ENCODE measurements at places on chromosomes 3 and 15.

- H3K27me3 ChIP-seq = no peaks in the 10 kb centered on the region
- H3K36me3 ChIP-seq = no peaks in the 10 kb centered on the region
- peaks cover 18% of the 10 kb centered on the region for H3K4me1 ChIP-seq
- no peak overlapping the region for H3K4me3 ChIP-seq
- peak; percentile 74 for DNase-seq
Measured at GRCh38 chr15:80480909-80481308, 76.7 kb downstream of the ARNT2 start.

GRCh38 chr15:74799856-74800558 lies 12.6 kb upstream of the LMAN1L start:
- H3K4me3 ChIP-seq = no peak overlapping the region
- H3K27ac ChIP-seq = peak overlapping the region; percentile 70
- DNase-seq = peak; percentile 89
- peaks cover 24% of the 10 kb centered on the region for H3K4me1 ChIP-seq
- peaks cover 58% of the 10 kb centered on the region for H3K36me3 ChIP-seq

- DNase-seq = no peak
- no peak overlapping the region for H3K27ac ChIP-seq
- no peak overlapping the region for H3K4me3 ChIP-seq
- H3K4me1 ChIP-seq = no peaks in the 10 kb centered on the region
- no peaks in the 10 kb centered on the region for H3K27me3 ChIP-seq
- H3K36me3 ChIP-seq = peaks cover 50% of the 10 kb centered on the region
Measured at GRCh38 chr15:73265536-73266153, 103.1 kb downstream of the HCN4 start.

- DNase-seq = no peak
- H3K4me3 ChIP-seq = no peak overlapping the region
- H3K4me1 ChIP-seq = no peaks in the 10 kb centered on the region
- no peaks in the 10 kb centered on the region for H3K27me3 ChIP-seq
Measured at GRCh38 chr3:27943106-27943505, 221.0 kb upstream of the EOMES start.

DNA sequence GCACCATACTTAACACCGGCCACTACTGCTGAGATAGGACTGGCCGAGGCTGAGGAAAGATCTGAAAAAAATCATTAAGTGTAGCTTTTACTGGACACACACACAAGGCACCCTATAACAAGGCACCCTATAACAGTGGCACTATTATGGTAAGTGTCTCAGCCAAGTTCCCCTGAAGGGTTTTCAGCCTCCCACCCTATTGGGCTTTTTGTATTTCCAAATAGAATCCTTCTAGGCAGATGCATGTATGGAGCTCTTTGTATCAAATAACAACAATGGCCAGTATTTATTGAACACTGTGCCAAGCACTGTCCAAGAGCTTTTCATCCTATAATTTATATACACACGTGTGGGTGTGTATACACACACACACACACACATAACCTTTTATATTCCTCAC lies 6.7 kb upstream of the DNAJA4 start:
- H3K4me3 ChIP-seq = no peak overlapping the region
- no peaks in the 10 kb centered on the region for H3K36me3 ChIP-seq
- no peaks in the 10 kb centered on the region for H3K4me1 ChIP-seq
- H3K27me3 ChIP-seq = no peaks in the 10 kb centered on the region
- no peak for DNase-seq
- no peak overlapping the region for H3K27ac ChIP-seq

DNA sequence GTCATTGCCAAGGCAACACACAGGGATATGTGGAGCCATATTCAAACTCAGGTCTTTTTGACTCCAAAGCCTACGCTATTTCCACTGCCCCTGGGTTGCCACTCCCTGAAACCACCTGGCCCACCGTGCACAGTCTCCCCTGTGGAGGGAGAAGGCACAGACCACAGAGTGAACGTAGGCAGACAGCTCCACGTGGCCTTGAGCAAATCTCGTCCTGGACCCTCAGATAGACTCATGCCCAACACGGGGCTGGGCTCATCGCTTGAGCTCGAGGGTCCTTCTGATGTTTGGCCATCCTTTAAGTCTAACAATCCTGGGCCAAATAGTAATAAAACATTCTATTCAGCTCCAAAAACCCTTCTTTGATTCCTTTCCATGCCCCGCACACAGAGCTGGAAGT lies 72.0 kb downstream of the CPN2 start:
- no peak overlapping the region for H3K27ac ChIP-seq
- H3K4me1 ChIP-seq = peaks cover 63% of the 10 kb centered on the region
- peak; percentile 52 for DNase-seq
- no peaks in the 10 kb centered on the region for H3K27me3 ChIP-seq
- H3K36me3 ChIP-seq = no peaks in the 10 kb centered on the region

- H3K27me3 ChIP-seq = no peaks in the 10 kb centered on the region
- DNase-seq = no peak
- no peaks in the 10 kb centered on the region for H3K36me3 ChIP-seq
- H3K27ac ChIP-seq = no peak overlapping the region
- no peak overlapping the region for H3K4me3 ChIP-seq
Measured at GRCh38 chr15:101256757-101257156, 4.9 kb upstream of the CHSY1 start.

DNA sequence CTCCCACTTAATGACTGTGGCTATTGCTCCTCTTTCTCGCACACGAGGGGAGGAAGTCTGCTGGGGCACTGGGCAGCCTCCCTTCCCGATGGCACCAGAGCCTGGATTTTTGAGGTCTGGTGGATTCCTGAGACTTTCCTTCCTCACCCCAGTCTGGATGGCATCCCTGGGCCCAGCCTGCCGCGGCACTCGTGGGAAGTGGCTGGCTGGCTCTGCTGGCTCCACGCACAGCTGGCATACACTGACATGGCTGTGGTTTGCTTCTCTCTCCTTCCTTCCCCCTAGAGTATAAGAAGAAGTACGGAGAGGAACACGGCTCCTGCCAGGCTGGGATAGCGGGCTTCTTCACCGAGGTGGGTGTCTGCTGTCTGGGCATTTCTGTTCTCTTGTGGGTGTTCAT lies 319.8 kb upstream of the LRRFIP2 start:
- peaks cover 34% of the 10 kb centered on the region for H3K4me1 ChIP-seq
- peak overlapping the region; percentile 25 for H3K27ac ChIP-seq
- no peak for DNase-seq
- no peak overlapping the region for H3K4me3 ChIP-seq

DNA sequence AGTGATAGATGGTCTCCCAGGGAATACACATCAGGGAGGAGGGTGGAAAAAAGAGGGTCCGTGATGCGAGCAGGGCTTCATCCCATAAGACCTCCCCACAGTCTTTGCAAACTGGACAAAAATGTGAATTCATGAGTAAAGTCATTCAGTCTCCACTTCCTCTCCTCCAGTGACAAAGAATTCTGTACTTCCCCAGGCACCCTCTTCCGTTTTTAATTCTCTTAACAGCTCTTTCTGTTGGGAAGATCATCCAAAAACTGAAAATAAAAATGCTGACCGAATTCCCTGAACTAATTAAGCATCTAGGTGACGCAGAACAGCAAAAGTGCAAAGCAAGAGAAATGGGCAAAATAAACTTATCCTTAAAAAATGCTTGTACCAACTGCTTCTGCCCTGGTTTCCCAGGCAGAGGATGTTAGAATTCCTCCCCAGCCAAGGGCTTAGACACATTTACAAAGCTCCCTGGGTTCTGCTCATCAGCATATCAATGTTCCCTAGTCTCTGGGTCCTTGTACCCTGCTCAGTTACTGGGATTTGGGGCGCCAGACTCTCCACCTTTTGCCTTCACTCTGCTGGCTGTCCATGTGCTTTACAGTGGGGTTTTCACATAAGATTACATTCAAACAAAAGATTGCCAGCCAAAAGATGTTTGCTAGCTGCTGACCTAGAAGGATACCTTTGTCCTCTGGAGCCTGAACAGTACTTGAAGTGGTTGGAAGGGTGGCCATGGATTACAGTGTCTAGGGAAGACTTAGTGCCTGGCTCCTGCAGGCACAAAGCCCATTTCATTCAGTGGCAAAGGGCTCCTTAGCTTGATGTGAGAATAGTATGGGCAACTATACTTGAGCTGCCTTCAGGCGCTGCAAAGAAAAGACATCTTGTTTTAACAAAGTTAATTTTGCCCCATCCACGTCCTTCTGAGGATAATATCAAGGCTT lies 69.4 kb downstream of the ARNT2 start:
- H3K27me3 ChIP-seq = no peaks in the 10 kb centered on the region
- no peaks in the 10 kb centered on the region for H3K36me3 ChIP-seq
- H3K27ac ChIP-seq = no peak overlapping the region
- H3K4me1 ChIP-seq = no peaks in the 10 kb centered on the region

GRCh38 chr15:73928971-73929627 lies 2.8 kb downstream of the LOXL1 start:
- no peak for DNase-seq
- H3K36me3 ChIP-seq = no peaks in the 10 kb centered on the region
- H3K27me3 ChIP-seq = peaks cover 6% of the 10 kb centered on the region
- no peak overlapping the region for H3K27ac ChIP-seq
- H3K4me3 ChIP-seq = no peak overlapping the region

DNA sequence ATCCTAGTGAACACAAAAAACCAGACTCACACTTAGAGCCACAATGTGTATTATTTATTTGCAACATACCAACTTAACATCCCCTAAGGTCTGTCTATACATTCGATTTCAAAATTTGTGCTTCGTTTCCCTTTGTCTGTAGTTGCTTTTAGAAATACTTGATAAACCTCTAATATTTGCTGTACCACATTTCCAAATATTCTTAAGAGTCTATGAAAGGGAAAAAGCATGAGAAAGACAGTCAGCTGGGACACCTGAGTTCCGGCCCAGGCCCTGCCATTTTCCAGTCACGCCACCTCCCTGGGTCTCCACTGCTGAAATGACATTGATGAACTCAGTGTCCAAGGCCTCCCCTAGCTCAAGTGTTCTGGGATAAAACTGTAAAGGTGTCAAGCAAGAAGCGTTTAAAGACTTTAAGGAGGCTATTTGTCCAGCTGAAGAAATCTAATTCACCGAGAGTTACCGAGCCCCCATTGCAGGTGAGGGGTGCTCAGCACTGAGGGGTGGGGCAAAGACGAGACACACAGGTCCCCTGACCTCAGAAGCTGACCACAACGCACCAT lies 26.6 kb downstream of the LRRC2 start:
- H3K4me1 ChIP-seq = peaks cover 9% of the 10 kb centered on the region
- H3K27ac ChIP-seq = no peak overlapping the region
- H3K36me3 ChIP-seq = no peaks in the 10 kb centered on the region
- H3K27me3 ChIP-seq = no peaks in the 10 kb centered on the region
- DNase-seq = peak; percentile 37

- H3K27ac ChIP-seq = no peak overlapping the region
- H3K4me1 ChIP-seq = no peaks in the 10 kb centered on the region
Measured at GRCh38 chr15:36414670-36415069, 164.8 kb upstream of the CDIN1 start.

DNA sequence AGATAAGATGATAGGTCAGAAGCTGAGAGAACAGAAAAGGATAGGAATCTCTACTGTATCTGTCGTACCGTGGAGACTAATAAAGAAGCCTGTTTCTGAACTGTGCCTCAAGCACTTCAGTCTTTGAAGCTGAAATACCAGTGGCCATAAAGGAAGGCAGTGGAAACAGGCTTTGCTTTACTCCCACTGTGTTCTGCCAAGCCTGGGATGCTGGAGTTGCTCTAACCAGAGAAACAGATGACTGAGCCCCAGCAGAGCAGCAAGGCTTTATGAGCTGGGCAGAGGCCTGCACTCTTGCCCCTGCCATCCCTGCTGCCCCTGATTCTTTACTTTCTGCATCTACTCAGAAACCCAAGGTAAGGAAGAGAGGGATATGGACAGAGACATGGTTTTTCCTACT lies 89.4 kb downstream of the PDE8A start:
- H3K27ac ChIP-seq = no peak overlapping the region
- H3K27me3 ChIP-seq = no peaks in the 10 kb centered on the region
- H3K4me3 ChIP-seq = no peak overlapping the region
- DNase-seq = no peak
- H3K36me3 ChIP-seq = peaks cover 9% of the 10 kb centered on the region

GRCh38 chr3:128590948-128591347 lies 59.7 kb downstream of the RPN1 start:
- H3K36me3 ChIP-seq = no peaks in the 10 kb centered on the region
- no peak for DNase-seq
- H3K4me1 ChIP-seq = no peaks in the 10 kb centered on the region
- H3K27ac ChIP-seq = no peak overlapping the region
- H3K4me3 ChIP-seq = no peak overlapping the region

GRCh38 chr3:55746808-55747413 lies 259.8 kb upstream of the WNT5A start:
- H3K27me3 ChIP-seq = no peaks in the 10 kb centered on the region
- H3K27ac ChIP-seq = no peak overlapping the region
- H3K36me3 ChIP-seq = no peaks in the 10 kb centered on the region
- H3K4me3 ChIP-seq = no peak overlapping the region
- DNase-seq = no peak

GRCh38 chr15:98663606-98664005 lies 15.3 kb downstream of the IGF1R start:
- no peak overlapping the region for H3K27ac ChIP-seq
- no peak for DNase-seq
- no peaks in the 10 kb centered on the region for H3K27me3 ChIP-seq

GRCh38 chr3:99418209-99418635 lies 220.2 kb upstream of the COL8A1 start:
- no peaks in the 10 kb centered on the region for H3K4me1 ChIP-seq
- no peaks in the 10 kb centered on the region for H3K36me3 ChIP-seq
- H3K27me3 ChIP-seq = no peaks in the 10 kb centered on the region
- no peak for DNase-seq
- no peak overlapping the region for H3K4me3 ChIP-seq
- no peak overlapping the region for H3K27ac ChIP-seq

DNA sequence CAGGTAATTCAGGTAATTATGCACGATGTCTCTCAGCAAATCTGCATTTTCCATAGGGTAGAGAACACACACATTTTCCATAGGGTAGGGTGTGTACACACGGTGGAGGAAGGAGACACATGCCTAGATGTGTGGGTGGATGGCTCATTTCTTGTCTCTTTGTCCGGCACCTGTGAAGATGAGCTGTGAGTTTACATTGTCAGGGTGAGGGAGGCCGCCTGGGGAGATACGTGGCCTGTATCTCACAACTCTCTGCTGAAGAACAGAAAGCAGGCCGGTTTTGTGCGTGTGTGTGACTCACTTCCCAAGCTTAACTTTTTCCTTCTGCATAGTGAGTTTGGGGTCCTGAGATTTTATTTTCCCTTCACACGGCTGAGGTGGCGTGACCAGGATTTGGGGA lies 60.3 kb downstream of the SLC6A6 start:
- no peak overlapping the region for H3K27ac ChIP-seq
- H3K27me3 ChIP-seq = no peaks in the 10 kb centered on the region
- no peak overlapping the region for H3K4me3 ChIP-seq
- DNase-seq = no peak
- peaks cover 12% of the 10 kb centered on the region for H3K4me1 ChIP-seq

GRCh38 chr3:100844063-100844936 lies 135.0 kb downstream of the TFG start:
- no peak overlapping the region for H3K27ac ChIP-seq
- DNase-seq = no peak
- H3K27me3 ChIP-seq = no peaks in the 10 kb centered on the region
- H3K4me3 ChIP-seq = no peak overlapping the region

DNA sequence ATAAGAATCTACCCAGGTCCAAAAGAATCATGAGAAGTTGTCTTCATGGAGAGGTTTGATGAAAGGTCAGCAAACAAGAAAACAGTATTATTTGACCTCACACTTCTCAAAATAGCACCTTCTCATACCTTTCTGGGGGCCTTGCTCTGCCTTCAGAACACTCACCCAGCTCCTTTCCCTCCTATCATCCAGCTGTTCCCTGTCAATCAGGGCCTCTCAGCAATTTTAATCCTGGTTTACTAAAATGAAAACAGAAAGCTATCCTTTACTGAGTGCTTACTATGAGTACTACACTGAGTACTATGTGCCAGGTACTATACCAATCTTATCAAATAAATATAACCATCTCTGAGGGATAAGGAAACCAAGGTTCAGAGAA lies 138.6 kb downstream of the GAP43 start:
- no peaks in the 10 kb centered on the region for H3K27me3 ChIP-seq
- no peak overlapping the region for H3K4me3 ChIP-seq
- no peaks in the 10 kb centered on the region for H3K4me1 ChIP-seq
- DNase-seq = no peak
- H3K36me3 ChIP-seq = no peaks in the 10 kb centered on the region
